ENCODE measurements at places on chromosomes 13 and 19.

- no peak for DNase-seq
Observed at GRCh38 chr19:16309643-16310042, 15.0 kb upstream of the KLF2 start.

- DNase-seq, result no peak
Observed at GRCh38 chr19:7226739-7227138, 67.5 kb downstream of the INSR start.

- no peak for DNase-seq
Observed at GRCh38 chr19:55907746-55908145, 24.4 kb downstream of the NLRP13 start.

- no peak for DNase-seq
Observed at GRCh38 chr13:30780338-30780981, 45.1 kb downstream of the ALOX5AP start.

DNA sequence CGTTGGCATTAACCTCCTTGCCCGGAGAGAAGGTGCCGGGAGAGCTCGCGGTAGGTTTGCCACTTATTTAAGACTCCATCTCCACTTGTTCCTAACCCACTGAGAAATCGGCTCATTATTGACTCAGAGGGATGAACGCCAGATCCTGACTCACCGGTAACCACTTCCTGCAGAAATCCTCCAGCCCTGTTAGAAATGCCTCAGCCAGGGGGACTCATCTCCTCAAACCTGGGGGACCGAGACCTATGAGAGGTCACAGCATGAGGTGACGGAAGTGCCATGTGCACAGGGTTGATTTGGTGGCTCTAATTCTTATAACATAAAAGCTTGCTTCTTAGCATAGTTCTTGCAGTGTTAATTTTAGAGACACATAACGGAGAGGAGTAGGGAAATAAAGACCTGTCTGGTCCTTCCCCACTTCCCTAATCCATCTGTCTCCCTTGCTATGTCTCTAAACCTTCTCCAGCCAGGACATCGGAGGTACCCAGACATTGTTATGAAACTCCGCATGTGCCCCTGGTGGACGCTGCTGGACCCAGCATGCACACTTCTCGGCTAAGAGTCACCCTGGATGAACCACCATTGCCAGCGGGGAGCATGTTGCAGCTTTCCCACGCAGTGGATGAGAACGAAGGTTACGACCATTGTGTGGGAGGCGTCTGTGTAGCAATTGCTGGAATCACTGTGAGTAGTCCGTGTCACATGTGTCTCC lies 158.9 kb downstream of the EFNB2 start:
- DNase-seq, result no peak

DNA sequence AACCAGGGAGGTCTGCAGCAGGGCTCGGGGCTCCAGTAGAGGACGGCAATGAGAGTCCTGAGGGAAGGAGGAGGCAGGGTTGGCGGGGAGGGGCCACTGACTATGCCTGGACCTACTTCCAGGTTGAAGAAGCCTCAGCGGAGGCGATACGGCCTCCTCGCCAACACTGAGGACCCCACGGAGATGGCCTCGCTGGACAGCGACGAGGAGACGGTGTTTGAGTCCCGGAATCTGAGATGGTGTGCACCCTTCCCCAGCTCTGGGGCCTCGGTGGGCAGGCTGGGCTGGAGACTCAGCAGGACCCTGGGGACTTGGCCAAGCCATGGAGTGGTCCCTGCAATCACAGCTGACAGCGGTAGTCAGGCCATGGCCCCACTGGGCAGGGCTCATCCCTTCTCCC lies 1.7 kb downstream of the FAM174C start:
- DNase-seq, result no peak

DNA sequence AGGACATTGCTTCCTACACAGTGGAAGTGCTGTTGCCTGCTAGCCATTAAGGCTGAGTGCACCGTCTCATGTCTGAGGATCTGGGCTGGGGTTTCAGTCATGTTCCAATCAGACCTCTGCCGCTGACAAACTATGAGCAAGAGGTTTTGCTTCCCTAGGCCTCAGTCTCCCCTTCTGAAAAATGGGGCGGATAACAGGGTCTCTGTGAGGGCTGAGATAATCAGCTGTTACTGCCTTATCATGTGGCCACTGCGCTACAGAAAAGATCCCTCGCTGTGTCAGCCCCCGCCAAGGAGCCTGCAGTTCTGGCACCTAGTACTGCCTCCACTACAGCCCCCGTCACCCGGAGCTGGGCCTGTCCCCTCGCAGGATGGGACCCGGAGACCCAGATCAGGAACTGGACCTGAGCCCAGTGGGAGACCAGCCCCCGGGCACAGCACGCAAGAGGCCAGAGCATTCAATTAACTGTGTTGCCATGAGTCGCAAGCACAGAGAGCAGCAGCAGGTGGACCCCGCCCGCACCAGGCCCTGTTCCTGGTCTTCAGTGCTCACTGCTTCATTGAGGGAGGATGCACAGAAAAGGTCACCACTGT lies 3.0 kb upstream of the PNKP start:
- no peak for DNase-seq

GRCh38 chr13:106570299-106570852 lies 2.4 kb upstream of the ARGLU1 start:
- DNase-seq, result peak; percentile 64

Data from stimulated activated CD4-positive, alpha-beta T cell treated with anti-CD3 and anti-CD28 coated beads, TNF-alpha, amount 100 ng/mL, for 24 hours (primary cell).